Neural crest cell (in vitro differentiated cells): ENCODE measurements at places on chromosomes 6 and 20. TPM values are rescaled to one million over a fixed set of nuclear protein-coding genes. Genes with fewer than 3 reads are reported as not detected.

GRCh38 chr6:22253955-22254655 is 42.7 kb downstream of the PRL start:
- no peak overlapping the region for H3K27ac ChIP-seq
- H3K27me3 ChIP-seq: no peaks in the 10 kb centered on the region
- no peak for DNase-seq
- H3K4me1 ChIP-seq: peaks cover 52% of the 10 kb centered on the region

- no peaks in the 10 kb centered on the region for H3K27me3 ChIP-seq
- peak overlapping the region; percentile 87 for H3K27ac ChIP-seq
- no peaks in the 10 kb centered on the region for H3K36me3 ChIP-seq
- DNase-seq: no peak
- H3K4me3 ChIP-seq: peak overlapping the region; percentile 97
These were observed 476 bp downstream of the MEA1 start for GRCh38 chr6:43013097-43013842.

- H3K27ac ChIP-seq: no peak overlapping the region
- DNase-seq: no peak
- no peaks in the 10 kb centered on the region for H3K27me3 ChIP-seq
- H3K4me1 ChIP-seq: no peaks in the 10 kb centered on the region
- H3K4me3 ChIP-seq: no peak overlapping the region
These were observed 87.0 kb upstream of the RNF24 start for GRCh38 chr20:4102381-4102780.

DNA sequence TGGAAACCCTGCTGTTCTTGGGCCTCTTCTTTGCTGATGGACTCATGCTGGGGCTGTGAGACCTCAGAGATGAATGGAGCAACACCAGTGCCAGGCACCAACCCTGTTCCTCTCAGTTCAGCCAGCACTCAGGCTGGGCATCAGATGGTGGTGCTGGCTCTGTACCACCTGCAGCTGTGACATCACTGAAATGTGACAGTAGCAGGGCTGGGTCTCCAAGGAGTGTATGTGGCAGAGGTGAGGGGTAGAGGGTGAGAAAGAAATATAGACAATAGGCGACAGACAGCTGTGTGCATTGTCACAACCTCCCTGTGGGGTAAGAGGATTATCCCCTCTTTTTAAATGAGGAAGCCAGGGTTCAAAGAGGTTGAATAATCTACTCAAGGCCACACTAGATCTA is at the start of gene TP53TG5:
TP53TG5 (minus strand) TSS at position 135 of the 400 bp plus-strand sequence; CDS start at position 46, 89 bp downstream.
- no peaks in the 10 kb centered on the region for H3K27me3 ChIP-seq
- H3K4me1 ChIP-seq: peaks cover 10% of the 10 kb centered on the region
- no peak within 1 kb of the TSS for H3K27ac ChIP-seq
- no peak for DNase-seq

GRCh38 chr20:49394264-49394663 is 88.2 kb downstream of the KCNB1 start:
- no peak overlapping the region for H3K27ac ChIP-seq
- no peaks in the 10 kb centered on the region for H3K36me3 ChIP-seq
- no peak for DNase-seq
- H3K4me3 ChIP-seq: no peak overlapping the region

- no peak overlapping the region for H3K27ac ChIP-seq
- no peaks in the 10 kb centered on the region for H3K27me3 ChIP-seq
- peaks cover 30% of the 10 kb centered on the region for H3K4me1 ChIP-seq
- H3K36me3 ChIP-seq: no peaks in the 10 kb centered on the region
- H3K4me3 ChIP-seq: no peak overlapping the region
These were observed 118.8 kb upstream of the ARID1B start for GRCh38 chr6:156658186-156658965.

GRCh38 chr20:63309261-63310071 is 16.5 kb downstream of the COL20A1 start:
- no peaks in the 10 kb centered on the region for H3K36me3 ChIP-seq
- H3K27ac ChIP-seq: no peak overlapping the region
- peaks cover 3% of the 10 kb centered on the region for H3K27me3 ChIP-seq
- DNase-seq: peak; percentile 64

DNA sequence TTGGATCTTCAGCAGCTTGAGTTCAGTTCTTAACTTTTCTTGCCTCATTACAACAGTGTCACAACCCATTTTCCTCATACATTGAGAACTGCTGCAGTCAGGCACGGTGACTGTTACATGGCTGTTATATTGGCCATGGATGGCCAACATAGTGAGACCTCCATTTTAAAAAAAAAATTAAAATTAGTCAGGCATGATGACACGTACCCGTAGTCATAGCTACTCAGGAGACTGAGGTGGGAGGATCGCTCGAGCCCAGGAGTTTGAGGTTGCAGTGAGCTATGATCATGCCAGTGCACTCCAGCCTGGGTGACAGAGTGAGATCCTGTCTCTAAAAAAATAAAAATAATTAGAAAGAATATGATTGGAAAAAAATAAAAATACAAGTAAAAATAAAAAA is 9.9 kb upstream of the MMP24 start:
- no peak overlapping the region for H3K27ac ChIP-seq
- H3K4me3 ChIP-seq: no peak overlapping the region
- H3K27me3 ChIP-seq: peaks cover 29% of the 10 kb centered on the region
- no peak for DNase-seq

GRCh38 chr6:29200767-29201662 is 30.3 kb downstream of the OR2J2 start:
- no peaks in the 10 kb centered on the region for H3K4me1 ChIP-seq
- DNase-seq: no peak
- H3K36me3 ChIP-seq: no peaks in the 10 kb centered on the region
- H3K4me3 ChIP-seq: no peak overlapping the region

DNA sequence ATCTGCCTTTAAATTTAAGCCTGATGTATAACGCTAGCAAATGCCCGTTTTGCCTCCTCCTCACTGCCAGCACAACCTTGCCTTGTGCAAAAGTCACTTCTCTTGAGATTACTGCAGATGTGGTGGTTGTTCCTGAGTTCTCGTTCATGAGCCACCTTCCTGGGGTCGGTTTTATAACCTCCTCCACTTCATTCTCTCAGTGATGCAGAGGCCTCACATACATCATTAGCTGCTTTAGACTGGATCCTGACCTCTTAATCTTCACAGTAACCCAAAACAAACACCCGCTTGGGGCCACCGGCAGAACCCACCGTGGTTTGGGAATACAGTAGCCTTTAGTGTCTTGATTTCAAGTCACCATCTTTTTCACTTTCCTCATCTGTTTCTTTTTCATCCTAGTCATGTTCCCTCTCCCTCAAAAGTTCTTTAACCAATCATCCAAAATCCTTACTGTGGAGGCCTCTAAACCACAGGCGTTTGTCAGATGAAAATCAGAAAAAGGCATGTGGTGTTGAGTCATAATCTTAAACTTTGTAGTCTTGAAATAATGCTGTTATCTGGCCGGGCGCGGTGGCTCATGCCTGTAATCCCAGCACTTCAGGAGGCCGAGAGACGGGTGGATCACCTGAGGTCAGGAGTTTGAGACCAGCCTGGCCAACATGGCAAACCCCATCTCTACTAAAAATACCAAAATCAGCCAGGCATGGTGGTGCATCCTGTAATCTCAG is 430.3 kb upstream of the SOX4 start:
- no peak overlapping the region for H3K4me3 ChIP-seq
- H3K36me3 ChIP-seq: peaks cover 7% of the 10 kb centered on the region
- no peak for DNase-seq
- no peaks in the 10 kb centered on the region for H3K27me3 ChIP-seq
- H3K4me1 ChIP-seq: peaks cover 57% of the 10 kb centered on the region

DNA sequence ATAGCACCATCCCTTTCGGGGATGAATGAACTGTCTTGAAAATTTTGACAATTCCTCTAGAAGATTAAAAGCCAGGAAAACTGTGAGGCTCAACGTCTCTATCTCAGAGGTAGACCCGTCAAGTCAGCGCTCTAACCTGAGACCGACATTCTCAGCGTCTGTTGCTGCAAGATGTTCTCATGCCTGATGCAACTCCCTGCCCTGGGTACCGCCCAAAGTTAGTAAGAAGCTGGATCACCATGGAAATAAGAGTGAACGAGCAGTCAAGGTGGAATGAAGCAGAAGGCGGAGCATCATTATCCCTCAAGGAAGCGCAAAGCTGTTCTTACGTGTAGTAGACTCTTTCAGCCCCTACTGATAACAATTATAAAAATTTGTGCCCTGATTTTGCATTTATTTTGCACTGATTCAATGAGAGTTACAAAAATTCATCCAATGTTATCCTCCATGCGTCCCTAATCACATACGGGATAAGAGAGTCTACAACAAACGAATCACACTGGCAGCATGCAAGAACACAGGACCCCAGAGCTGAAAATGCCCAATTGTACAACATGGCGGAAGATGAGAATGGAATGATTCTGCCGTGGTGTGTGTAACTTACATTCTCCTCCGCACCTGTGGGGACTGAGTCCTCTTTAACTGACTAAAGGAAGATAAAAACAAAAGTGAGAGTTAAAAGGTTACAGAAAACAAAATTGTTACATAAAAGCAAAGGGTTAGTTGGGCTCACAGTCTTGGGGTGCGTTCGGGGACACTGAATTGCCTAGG is 95.4 kb downstream of the BCAS1 start:
- H3K4me1 ChIP-seq: peaks cover 8% of the 10 kb centered on the region
- H3K27me3 ChIP-seq: no peaks in the 10 kb centered on the region
- DNase-seq: no peak
- H3K4me3 ChIP-seq: no peak overlapping the region
- H3K27ac ChIP-seq: no peak overlapping the region

DNA sequence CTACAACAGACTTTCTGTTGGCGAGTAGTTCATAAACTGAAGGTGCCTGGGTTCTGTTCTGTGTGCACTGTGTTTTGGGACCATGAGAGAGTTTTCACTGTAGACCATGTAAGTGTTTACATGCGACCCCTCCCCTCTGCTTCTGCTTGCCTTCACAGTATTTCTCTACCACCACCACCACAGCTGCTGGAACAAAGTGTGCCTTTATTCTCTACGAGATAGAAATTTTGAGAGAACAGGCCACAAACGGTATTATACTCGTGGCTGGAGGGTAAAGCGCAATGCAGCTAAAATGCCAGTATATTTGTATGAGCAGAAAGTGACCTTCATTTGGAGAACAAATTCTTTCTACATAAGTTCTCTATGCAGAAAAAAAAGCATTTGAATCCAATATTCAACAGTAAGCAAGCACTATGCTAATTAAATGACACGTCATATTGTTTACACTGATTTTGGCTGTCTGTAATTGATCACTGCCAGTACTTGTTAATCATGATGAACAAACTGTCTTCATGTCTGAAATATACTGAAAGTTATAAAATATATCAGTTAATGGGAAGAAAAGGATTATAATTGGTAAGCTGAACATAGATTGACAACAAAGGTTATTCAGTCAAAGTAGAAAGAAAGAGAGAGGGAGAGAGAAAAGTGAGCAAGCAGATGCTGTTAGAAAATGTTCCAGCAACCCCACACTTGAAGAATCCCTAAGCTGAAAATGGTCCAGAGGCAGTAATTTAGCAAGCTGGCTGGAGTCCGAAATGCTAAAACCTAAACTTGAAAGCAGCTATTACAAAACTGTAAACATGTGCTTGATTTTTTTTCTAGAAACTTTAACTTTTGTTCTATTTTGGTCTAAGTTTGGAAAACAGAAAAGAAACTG is 8.8 kb downstream of the CLDN20 start:
- peak overlapping the region; percentile 60 for H3K4me3 ChIP-seq
- H3K27ac ChIP-seq: peak overlapping the region; percentile 98
- DNase-seq: no peak
- H3K27me3 ChIP-seq: no peaks in the 10 kb centered on the region
- H3K36me3 ChIP-seq: peaks cover 7% of the 10 kb centered on the region

GRCh38 chr20:46132705-46133120 is 14.6 kb downstream of the CD40 start:
- peaks cover 10% of the 10 kb centered on the region for H3K4me1 ChIP-seq
- H3K36me3 ChIP-seq: no peaks in the 10 kb centered on the region
- no peak overlapping the region for H3K27ac ChIP-seq
- H3K4me3 ChIP-seq: no peak overlapping the region
- peaks cover 46% of the 10 kb centered on the region for H3K27me3 ChIP-seq

DNA sequence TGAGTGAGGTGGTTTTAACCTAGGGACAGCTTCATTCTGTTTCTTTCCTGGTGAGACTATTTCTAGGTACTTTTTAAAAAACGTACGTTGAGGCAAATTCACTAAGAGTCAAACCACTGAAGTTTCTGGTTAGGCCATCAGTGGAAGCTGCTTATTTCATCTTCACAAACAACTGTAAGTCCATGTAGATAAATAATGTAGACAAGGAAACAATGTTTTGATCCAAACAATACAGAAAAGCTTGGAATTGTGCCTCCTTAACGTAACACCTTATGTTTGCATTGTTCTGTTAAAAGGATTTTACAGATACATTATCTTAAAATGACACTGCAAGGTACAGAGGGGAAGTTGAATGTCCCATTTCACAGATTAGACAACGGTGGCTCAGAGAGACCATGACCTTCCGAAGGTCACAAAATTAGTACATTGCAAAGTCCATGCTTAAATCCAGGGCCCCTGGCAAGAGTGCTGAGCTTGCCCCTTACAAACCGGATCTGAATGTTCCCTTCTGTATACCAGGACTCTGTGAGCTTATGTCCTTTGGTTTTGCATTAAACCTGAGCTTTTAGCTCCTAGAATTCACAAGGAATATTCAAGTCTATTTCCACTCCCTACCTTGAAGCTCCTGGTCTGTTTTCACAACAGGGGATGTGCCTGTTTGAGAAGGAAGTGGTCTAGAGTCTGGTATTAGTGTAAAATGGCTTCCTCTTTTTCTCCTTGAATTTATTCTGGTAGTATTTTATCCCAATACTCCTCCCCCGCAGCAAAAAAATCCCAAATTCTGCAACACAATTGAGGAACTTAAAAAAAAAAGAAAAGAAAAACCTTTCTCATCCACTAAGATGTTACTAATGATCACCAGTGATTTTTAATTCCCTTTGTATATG is 28.9 kb upstream of the ZNF217 start:
- H3K4me3 ChIP-seq: peak overlapping the region; percentile 89
- H3K27ac ChIP-seq: peak overlapping the region; percentile 74
- H3K36me3 ChIP-seq: no peaks in the 10 kb centered on the region
- no peaks in the 10 kb centered on the region for H3K27me3 ChIP-seq
- peaks cover 33% of the 10 kb centered on the region for H3K4me1 ChIP-seq
- DNase-seq: no peak

GRCh38 chr6:49550492-49551077 is at the start of gene C6orf141:
Gene C6orf141, plus strand, starts transcription at chr6:49550668. Its CDS starts 125 bp downstream, at chr6:49550793.
- no peaks in the 10 kb centered on the region for H3K36me3 ChIP-seq
- peaks cover 17% of the 10 kb centered on the region for H3K4me1 ChIP-seq
- H3K27ac ChIP-seq: no peak within 1 kb of the TSS
- DNase-seq: peak; percentile 30
- peak within 1 kb of the TSS; percentile 89 for H3K4me3 ChIP-seq

GRCh38 chr6:38713812-38714211 is 1.3 kb upstream of the DNAH8 start:
- no peak overlapping the region for H3K27ac ChIP-seq
- H3K27me3 ChIP-seq: peaks cover 1% of the 10 kb centered on the region
- DNase-seq: no peak
- no peak overlapping the region for H3K4me3 ChIP-seq
- H3K4me1 ChIP-seq: no peaks in the 10 kb centered on the region
- H3K36me3 ChIP-seq: peaks cover 5% of the 10 kb centered on the region

The PCSK2 gene
- total RNA-seq: 1.7 and 2.1 TPM in 2 replicates

The LCA5 gene
- 4.6 and 4.7 TPM in 2 replicates for total RNA-seq

The AGER gene
- total RNA-seq: 25.7 and 26.0 TPM in 2 replicates

The FAM209B gene
- total RNA-seq: 0.55 TPM in 1 of 2 replicates, not detected in the other

The SLC35D3 gene
- not detected in 2 replicates for total RNA-seq

The CD2AP gene
- total RNA-seq: 12.4 and 12.5 TPM in 2 replicates

The DNAAF9 gene
- 13.2 and 13.5 TPM in 2 replicates for total RNA-seq

The MTG2 gene
- 32.9 and 34.6 TPM in 2 replicates for total RNA-seq

The PRICKLE4 gene
- total RNA-seq: 2.9 and 4.1 TPM in 2 replicates
